ENCODE measurements at places on chromosomes 12 and 14.
A peak's percentile ranks its signal among the peaks of the same experiment; 100 is the strongest.

DNA sequence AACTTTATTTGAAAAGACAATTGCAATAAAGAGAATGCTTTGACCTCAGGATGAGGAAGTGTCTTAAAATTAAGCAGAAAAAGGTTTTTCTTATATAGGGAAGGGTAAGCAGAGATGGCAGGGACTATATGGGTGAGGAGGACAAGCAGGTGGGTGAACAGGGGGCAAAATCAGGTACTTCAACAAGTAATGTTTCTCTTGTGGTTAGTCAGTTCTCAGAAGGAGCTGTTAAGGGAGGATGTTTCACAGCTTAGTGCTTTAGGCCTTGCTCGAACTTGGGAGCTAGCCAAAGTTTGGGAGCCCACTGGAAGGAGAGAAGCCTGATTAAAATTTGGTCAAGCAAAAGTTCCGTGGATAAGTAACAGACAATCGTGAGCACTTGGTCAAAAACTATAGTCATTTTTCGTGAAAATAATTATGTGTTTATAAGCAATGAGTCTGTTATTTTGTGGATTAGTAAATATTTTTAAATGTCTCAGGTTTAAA, 364.2 kb upstream of the TMPO start:
- DNase-seq, result no peak

- DNase-seq, result no peak
These were observed 127.7 kb downstream of the ZNF664 start for GRCh38 chr12:124100572-124101178.

- peak; percentile 64 for DNase-seq
These were observed 1.9 kb upstream of the PIWIL1 start for GRCh38 chr12:130335517-130336392.

DNA sequence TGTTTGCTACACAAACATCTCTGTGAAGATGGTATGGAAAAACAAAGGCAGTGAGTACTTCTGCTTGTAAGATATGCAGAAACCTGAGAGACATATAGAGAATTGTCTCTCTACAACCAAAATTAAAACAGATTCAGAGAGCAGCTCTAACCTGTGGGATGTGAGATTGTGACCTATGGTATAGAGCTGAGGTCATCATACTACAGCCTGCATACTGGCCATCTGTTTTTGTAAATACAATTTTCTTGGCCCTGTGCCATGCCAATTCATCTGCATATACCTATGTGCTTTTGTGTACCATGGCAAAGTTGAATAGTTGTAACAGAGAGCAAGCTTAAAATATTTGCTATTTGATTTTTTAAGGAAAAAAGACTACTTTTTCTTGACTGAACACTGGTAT, 99.6 kb downstream of the LMO3 start:
- DNase-seq, result no peak

GRCh38 chr12:106301241-106301610, 1.3 kb upstream of the TCP11L2 start:
- DNase-seq, result no peak

Measured in NCI-H774 (cell line).